Activated CD8-positive, alpha-beta T cell treated with anti-CD3 and anti-CD28 coated beads for 36 hours (primary cell): ENCODE measurements at places on chromosomes 4 and X. TPM values are rescaled to one million over a fixed set of nuclear protein-coding genes. Genes with fewer than 3 reads are reported as not detected.

Gene UGT2A2
- total RNA-seq = not detected

DNA sequence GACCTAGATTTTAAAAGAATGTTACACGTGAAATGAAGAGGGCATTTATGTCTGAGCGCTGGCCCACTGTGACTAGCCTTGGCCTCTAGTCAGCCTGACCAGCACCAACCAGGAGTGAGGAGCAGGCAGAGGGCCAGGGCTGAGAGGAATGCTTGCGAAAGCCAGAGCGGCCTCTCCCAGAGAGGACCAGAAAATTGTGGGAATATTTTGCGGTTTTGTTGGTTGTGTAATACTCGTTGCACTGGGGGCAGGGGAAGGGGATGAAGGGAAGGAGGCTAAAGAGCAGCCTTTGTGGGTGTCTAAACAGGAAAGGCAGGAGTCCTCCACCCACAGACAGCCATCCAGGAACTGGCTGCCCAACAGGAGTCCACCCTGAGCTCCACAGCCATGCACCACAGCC is 3.8 kb downstream of the GABRE start:
- peaks cover 12% of the 10 kb centered on the region for H3K27me3 ChIP-seq
- no peaks in the 10 kb centered on the region for H3K36me3 ChIP-seq
- H3K27ac ChIP-seq = no peak overlapping the region
- H3K4me1 ChIP-seq = no peaks in the 10 kb centered on the region

DNA sequence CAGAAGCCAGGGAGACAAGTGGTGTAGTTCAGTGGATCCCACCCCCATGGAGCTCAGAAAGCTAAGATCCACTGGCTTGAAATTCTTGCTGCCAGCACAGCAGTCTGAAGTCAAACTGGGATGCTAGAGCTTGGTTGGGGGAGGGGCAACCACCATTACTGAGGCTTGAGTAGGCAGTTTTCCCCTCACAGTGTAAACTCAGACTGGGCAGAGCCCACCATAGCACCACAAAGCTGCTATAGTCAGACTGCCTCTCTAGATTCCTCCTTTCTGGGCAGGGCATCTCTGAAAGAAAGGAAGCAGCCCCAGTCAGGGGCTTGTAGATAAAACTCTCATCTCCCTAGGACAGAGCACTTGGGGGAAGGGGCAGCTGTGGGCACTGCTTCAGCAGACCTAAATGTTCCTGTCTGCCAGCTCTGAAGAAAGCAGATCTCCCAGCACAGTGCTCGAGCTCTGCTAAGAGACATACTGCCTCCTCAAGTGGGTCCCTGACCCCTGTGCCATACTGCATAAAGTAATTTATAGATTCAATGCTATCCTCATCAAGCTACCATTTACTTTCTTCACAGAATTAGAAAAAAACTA is 163.2 kb downstream of the HHIP start:
- peaks cover 2% of the 10 kb centered on the region for H3K36me3 ChIP-seq
- H3K4me1 ChIP-seq = no peaks in the 10 kb centered on the region
- no peak for DNase-seq
- no peak overlapping the region for H3K27ac ChIP-seq
- no peak overlapping the region for H3K4me3 ChIP-seq

GRCh38 chrX:148682206-148682605 is 181.8 kb downstream of the AFF2 start:
- H3K36me3 ChIP-seq = no peaks in the 10 kb centered on the region
- no peaks in the 10 kb centered on the region for H3K27me3 ChIP-seq
- no peak overlapping the region for H3K4me3 ChIP-seq

- H3K27ac ChIP-seq = no peak overlapping the region
- no peaks in the 10 kb centered on the region for H3K36me3 ChIP-seq
- no peak for DNase-seq
Measured at GRCh38 chr4:147059064-147059731, 113.5 kb upstream of the TTC29 start.

Gene NSG1
- total RNA-seq = 6.6 TPM

Gene MAGEA3
- total RNA-seq = not detected

DNA sequence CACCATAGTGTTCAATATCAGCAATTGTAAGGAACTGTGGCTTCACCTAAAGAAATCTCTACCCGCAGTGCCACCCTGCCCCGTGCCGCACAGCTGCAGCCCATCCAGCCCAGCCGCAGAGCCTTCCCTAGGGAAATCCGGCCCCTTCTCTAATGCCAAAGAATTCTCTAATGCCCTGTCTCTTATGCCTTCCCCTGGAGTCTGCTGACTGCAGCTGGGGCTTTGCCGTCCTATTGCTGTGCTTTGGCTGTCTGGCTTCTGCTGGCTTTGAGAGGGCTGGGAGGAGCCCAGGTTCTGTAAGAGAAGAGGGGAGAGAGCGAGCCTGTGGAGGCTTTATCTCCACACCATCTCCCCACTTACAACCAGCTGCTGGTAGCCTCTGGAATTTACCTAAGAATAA is 85.9 kb upstream of the HELT start:
- no peak overlapping the region for H3K27ac ChIP-seq
- H3K27me3 ChIP-seq = peaks cover 6% of the 10 kb centered on the region
- no peak overlapping the region for H3K4me3 ChIP-seq

GRCh38 chr4:121076416-121076815 is 4.1 kb upstream of the NDNF start:
- H3K4me3 ChIP-seq = no peak overlapping the region
- no peak overlapping the region for H3K27ac ChIP-seq
- H3K27me3 ChIP-seq = peaks cover 31% of the 10 kb centered on the region

Gene CENPI
- total RNA-seq = 17.5 TPM

DNA sequence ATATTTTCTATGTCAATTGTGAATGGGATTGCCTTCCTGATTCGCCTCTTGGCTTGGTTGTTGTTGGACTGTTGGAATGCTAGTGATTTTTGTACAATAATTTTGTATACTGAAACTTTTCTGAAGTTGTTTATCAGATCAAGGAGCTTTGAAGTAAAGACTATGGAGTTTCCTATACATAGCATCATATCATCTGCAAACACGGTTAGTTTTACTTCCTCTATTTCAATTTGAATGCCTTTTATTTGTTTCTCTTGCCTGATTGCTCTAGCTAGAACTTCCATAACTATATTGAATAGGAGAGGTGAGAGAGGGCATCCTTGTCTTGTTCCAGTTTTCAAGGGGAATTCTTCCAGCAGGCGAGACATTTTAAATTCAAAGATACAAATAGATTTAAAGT is 226.5 kb downstream of the FBXO8 start:
- H3K36me3 ChIP-seq = no peaks in the 10 kb centered on the region
- H3K4me1 ChIP-seq = no peaks in the 10 kb centered on the region
- no peak overlapping the region for H3K4me3 ChIP-seq
- no peak overlapping the region for H3K27ac ChIP-seq
- no peak for DNase-seq

Gene TIGD4
- total RNA-seq = 0.27 TPM
